Tibial nerve (tissue), 4 donors: ENCODE measurements at places on chromosomes 7 and 10. TPM values are rescaled to one million over a fixed set of nuclear protein-coding genes. Genes with fewer than 3 reads are reported as not detected.

GRCh38 chr10:119233123-119233820 is 25.9 kb downstream of the GRK5 start:
- no peaks in the 10 kb centered on the region for H3K4me1 ChIP-seq
- no peaks in the 10 kb centered on the region for H3K27me3 ChIP-seq
- no peak for DNase-seq
- H3K36me3 ChIP-seq = no peaks in the 10 kb centered on the region

GRCh38 chr7:45636733-45637132 is 62.6 kb downstream of the ADCY1 start:
- H3K36me3 ChIP-seq = no peaks in the 10 kb centered on the region
- H3K4me3 ChIP-seq = no peak overlapping the region
- H3K27me3 ChIP-seq = no peaks in the 10 kb centered on the region
- no peak for DNase-seq

GSDME gene
- total RNA-seq = 12.6 TPM

VAX1 gene
- not detected for total RNA-seq

EN2 gene
- total RNA-seq = under 0.01 TPM

AKR1C2 gene
- total RNA-seq = 52.2 TPM

LBX1 gene
- 0.60 TPM for total RNA-seq

GRCh38 chr10:4034907-4035598 is 250.0 kb upstream of the KLF6 start:
- peaks cover 10% of the 10 kb centered on the region for H3K4me1 ChIP-seq
- DNase-seq = no peak
- peak overlapping the region; percentile 77 for H3K27ac ChIP-seq
- H3K36me3 ChIP-seq = no peaks in the 10 kb centered on the region
- peak overlapping the region; percentile 11 for H3K4me3 ChIP-seq
- H3K27me3 ChIP-seq = no peaks in the 10 kb centered on the region

GIMAP5 gene
- 22.0 TPM for total RNA-seq

STRIP2 gene
- 0.42 TPM for total RNA-seq

HOXA10 gene
- 34.1 TPM for total RNA-seq

CRHR2 gene
- not detected for total RNA-seq

C10orf67 gene
- total RNA-seq = 0.30 TPM

RET gene
- total RNA-seq = 8.5 TPM

STEAP1 gene
- total RNA-seq = 3.1 TPM

UNCX gene
- total RNA-seq = not detected

NUTM2A gene
- total RNA-seq = 2.4 TPM

DHTKD1 gene
- total RNA-seq = 42.8 TPM

GRCh38 chr10:70459774-70460490 is 18.5 kb upstream of the NODAL start:
- DNase-seq = no peak
- H3K36me3 ChIP-seq = no peaks in the 10 kb centered on the region
- no peaks in the 10 kb centered on the region for H3K27me3 ChIP-seq
- no peak overlapping the region for H3K27ac ChIP-seq
- no peak overlapping the region for H3K4me3 ChIP-seq

GRCh38 chr10:112448888-112449287 is 1.9 kb downstream of the VTI1A start:
- peaks cover 13% of the 10 kb centered on the region for H3K4me1 ChIP-seq
- H3K36me3 ChIP-seq = peaks cover 17% of the 10 kb centered on the region
- H3K27ac ChIP-seq = no peak overlapping the region
- no peak for DNase-seq
- H3K27me3 ChIP-seq = no peaks in the 10 kb centered on the region

FKBP6 gene
- total RNA-seq = not detected

WDR86 gene
- 139 TPM for total RNA-seq

DNA sequence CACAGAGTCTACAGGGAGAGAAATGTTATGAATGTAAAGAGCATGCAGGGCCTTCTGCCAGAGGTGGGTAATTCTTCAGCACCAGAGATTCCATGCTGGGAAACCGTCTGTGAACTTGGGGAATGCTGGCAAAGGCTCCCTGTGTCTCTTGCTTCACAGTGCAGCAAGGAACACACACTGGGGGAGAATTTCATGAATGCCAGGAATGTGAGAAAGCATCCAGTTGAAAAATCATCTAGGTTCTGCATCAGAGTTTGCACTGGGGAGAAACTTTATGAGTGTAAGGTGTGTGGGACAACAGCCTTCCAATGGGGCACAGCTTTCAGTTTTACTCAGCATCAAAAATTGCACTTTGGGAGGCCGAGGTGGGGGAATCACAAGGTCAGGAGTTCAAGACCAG is 224.3 kb upstream of the IGFBP3 start:
- H3K4me3 ChIP-seq = no peak overlapping the region
- H3K4me1 ChIP-seq = no peaks in the 10 kb centered on the region
- no peaks in the 10 kb centered on the region for H3K27me3 ChIP-seq
- no peaks in the 10 kb centered on the region for H3K36me3 ChIP-seq

DNA sequence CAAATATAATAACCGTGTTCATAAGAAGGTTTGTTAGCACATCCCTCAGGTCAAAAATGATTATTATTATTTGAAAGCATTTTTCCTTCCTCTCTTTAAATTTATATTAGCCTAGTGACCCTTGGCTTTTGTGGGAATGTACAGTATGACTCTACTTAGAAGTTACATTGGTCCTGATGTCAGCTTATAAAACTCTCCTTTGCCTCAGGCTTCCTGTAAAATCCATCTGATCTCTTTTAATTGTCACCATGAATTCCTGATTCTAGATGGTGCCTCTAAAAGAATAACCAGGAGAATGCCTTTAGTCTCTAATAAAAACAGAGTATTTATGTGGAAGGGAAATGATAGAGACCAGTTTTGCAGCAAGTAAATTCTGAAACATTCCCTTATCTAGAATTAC is 1134.4 kb downstream of the XPNPEP1 start:
- no peak for DNase-seq
- no peak overlapping the region for H3K27ac ChIP-seq
- H3K36me3 ChIP-seq = no peaks in the 10 kb centered on the region
- H3K27me3 ChIP-seq = no peaks in the 10 kb centered on the region
- H3K4me1 ChIP-seq = no peaks in the 10 kb centered on the region

GRCh38 chr10:3898821-3899220 is 113.8 kb upstream of the KLF6 start:
- no peak for DNase-seq

DNA sequence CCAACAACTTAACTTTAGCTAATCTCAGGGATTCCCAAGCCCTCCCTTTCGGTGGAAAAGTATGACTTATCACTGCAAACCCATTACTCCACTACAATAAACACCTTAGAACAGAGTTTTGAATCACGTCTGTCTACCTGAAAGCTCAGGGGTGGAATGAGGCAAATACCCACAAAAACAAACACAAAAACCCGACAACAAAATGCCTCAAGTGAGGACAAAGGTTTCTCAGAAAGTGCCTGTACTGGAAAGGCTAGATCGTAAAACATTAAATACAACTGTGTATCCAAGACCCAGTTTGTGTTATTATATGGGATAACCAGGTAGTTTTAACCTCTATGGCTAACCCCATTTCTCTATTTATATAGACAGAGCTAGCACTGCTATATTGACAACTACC is 26.0 kb downstream of the MKRN1 start:
- H3K27me3 ChIP-seq = no peaks in the 10 kb centered on the region
- H3K4me3 ChIP-seq = no peak overlapping the region
- no peak overlapping the region for H3K27ac ChIP-seq
- no peak for DNase-seq

SPDYE9 gene
- total RNA-seq = not detected

GRCh38 chr10:61662794-61663259 is at the start of gene CABCOCO1:
TSS of gene CABCOCO1 (plus strand) at chr10:61662929. CDS start at chr10:61662973, 44 bp downstream.
- H3K4me1 ChIP-seq = peaks cover 6% of the 10 kb centered on the region
- peak within 1 kb of the TSS; percentile 35 for H3K4me3 ChIP-seq
- peak within 1 kb of the TSS; percentile 64 for H3K27ac ChIP-seq
- no peaks in the 10 kb centered on the region for H3K27me3 ChIP-seq
- no peak for DNase-seq
- no peaks in the 10 kb centered on the region for H3K36me3 ChIP-seq

HDAC9 gene
- 10.3 TPM for total RNA-seq

MXI1 gene
- 103 TPM for total RNA-seq

ZNF727 gene
- total RNA-seq = 4.9 TPM

GRCh38 chr7:90999989-91000979 is 263.9 kb upstream of the FZD1 start:
- no peak for DNase-seq
- H3K27me3 ChIP-seq = no peaks in the 10 kb centered on the region
- H3K4me1 ChIP-seq = no peaks in the 10 kb centered on the region
- H3K36me3 ChIP-seq = no peaks in the 10 kb centered on the region
- no peak overlapping the region for H3K27ac ChIP-seq

CNPY1 gene
- not detected for total RNA-seq

GRCh38 chr7:91620827-91621226 is 259.7 kb downstream of the MTERF1 start:
- no peak for DNase-seq
- H3K4me1 ChIP-seq = no peaks in the 10 kb centered on the region
- H3K36me3 ChIP-seq = no peaks in the 10 kb centered on the region
- no peak overlapping the region for H3K27ac ChIP-seq
- H3K4me3 ChIP-seq = no peak overlapping the region

DNA sequence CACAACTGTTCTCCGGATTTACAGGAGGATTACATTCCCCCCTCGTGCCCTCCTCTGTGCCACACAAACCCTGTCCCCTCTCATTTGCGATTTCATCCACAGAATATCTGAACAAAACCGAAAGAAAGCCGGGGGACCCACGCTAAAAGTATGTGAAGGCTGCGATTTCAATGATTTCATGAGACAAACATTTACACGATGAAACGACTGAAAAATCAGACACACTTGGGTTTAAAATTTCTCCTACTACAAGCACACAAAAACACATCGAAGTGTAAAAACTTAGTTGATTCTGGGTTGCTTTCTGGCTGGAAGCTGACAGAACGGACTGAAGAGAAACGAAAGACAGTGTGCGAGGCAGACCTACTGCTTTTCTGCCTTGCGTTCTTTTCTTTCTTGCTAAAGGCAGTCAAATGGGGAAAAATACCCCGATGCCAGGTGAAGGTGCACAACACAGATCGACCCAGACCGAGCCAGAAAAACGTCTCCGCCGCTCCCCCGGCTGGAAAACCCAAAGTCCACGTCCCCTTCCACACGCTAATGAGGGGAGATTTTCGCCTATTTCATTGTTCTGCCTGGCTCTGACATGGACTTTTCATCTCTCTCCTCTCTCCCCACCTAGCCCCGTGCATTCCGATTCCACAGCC is 1.2 kb downstream of the HIPK2 start:
- no peaks in the 10 kb centered on the region for H3K27me3 ChIP-seq
- no peaks in the 10 kb centered on the region for H3K36me3 ChIP-seq
- peak overlapping the region; percentile 75 for H3K4me3 ChIP-seq
- H3K27ac ChIP-seq = peak overlapping the region; percentile 87
- peaks cover 9% of the 10 kb centered on the region for H3K4me1 ChIP-seq
- peak; percentile 31 for DNase-seq

DNA sequence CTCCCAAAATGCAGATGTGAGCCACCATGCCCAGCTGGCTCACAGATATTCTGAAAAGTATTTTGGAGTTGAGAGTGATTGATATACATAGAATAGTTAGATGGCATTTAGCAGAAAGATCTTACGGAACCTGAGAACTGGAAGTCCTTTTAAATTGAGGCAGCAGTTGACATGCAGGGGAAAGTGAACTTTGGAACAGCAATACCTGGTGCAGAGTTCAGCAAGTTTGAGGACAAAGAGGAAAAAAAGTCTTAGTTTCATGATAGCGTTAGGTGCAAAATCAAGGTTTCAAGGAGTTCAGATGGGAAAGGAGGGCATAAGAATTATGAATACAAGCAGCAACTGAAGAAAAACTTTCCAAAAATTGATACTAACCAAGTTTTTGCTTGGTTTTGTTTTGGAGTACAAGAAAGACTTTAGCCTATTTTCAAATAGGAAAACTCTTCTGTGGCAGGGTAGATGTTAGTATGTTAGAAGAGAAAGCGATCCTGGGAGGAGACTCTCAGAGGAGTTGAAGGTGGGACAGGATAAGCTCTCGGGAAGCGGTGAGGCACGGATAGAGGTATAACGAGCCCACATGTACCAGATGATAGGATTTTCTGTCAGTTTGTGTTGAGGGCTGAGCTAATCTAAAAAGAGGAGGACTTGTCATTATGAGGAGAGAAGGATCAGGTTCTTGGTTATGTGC is 28.0 kb upstream of the STMP1 start:
- DNase-seq = no peak
- H3K4me3 ChIP-seq = no peak overlapping the region
- no peaks in the 10 kb centered on the region for H3K4me1 ChIP-seq
- H3K27ac ChIP-seq = no peak overlapping the region

DNA sequence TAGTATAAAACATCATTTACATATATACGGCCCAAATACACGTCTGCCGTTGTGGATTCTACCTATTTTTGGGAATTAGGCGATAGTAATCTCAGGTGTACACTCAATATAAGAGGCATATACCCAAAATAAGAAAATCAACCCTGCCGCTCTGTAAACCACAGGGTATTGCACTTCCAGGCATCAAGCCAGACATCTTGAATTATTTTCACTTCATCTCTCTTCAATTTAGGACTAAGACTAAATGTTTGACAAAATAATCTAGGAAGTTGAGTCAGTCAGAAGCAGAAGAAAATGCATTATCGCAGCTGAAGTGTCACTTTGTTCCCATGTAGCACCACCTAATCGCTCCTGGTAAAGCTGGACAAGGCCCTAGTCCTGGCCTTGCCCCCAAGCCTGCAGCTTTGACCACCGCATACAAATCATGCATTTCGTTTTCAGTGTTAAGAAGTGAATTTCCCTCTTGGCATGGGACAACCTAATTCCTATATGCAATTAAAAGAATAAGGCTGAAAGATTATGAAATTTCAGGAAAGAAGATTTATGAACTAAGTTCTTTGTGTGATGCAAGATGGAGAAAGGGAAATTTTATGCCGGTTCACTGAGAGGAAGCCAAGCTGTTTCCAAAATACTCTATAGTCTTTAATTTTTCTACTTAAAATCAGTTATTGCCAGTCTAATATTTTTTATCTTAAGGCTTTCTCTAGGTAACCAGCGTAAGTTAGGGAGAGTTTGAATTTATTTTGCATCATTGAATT is 26.0 kb downstream of the CABCOCO1 start:
- no peak overlapping the region for H3K4me3 ChIP-seq
- H3K27ac ChIP-seq = no peak overlapping the region
- H3K27me3 ChIP-seq = no peaks in the 10 kb centered on the region
- no peak for DNase-seq

- no peaks in the 10 kb centered on the region for H3K36me3 ChIP-seq
- DNase-seq = no peak
- H3K4me1 ChIP-seq = no peaks in the 10 kb centered on the region
- no peak overlapping the region for H3K27ac ChIP-seq
- H3K27me3 ChIP-seq = no peaks in the 10 kb centered on the region
- no peak overlapping the region for H3K4me3 ChIP-seq
Observed at GRCh38 chr7:26779978-26780595, 84.3 kb downstream of the SKAP2 start.

ASZ1 gene
- total RNA-seq = not detected

DNA sequence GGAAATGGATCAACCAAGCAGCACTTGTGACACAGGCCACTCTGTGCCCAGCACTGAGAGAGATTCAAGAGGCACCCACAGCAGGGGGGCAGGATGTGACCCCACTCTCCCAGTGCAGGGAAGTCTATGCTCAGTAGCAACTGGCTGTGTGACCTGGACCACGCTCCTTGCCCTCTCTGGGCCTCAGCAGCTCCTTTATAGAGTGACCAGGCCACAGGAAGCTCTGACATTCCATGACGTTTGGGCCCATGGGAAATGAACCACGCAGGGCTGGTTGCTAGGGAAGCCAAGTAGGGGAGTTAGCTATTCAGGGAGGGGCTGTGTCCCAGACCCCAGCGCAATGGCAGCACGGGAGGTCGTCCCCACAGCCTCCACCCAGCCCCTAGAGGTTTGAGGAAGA is 232.6 kb downstream of the USP6NL start:
- no peaks in the 10 kb centered on the region for H3K36me3 ChIP-seq
- no peaks in the 10 kb centered on the region for H3K4me1 ChIP-seq
- no peak for DNase-seq
- no peak overlapping the region for H3K27ac ChIP-seq
- H3K4me3 ChIP-seq = no peak overlapping the region

FAM180A gene
- 7.7 TPM for total RNA-seq
